ENCODE measurements at places on chromosomes 16 and 17.

DNA sequence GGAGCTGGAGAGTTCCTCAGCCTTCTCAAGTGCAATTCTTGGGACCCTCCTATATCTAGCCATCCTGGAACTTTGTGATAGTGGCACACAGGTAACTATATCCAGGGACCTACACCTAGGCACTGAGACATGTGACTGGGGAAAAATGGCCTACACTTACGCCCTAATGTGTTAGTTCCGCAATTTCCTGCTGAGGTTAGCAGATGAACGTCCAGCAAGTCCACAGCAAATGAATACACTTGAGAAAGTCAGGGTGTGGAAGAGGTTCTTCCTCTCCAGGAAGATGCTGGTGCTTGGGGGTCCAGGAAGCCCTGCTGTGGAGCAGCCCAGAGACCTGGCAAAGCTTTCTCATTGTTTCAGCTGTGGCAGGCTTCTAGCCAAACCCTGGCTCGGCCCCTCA is 20.8 kb downstream of the PIK3R5 start:
- no peak for DNase-seq

GRCh38 chr16:85908889-85909589 is 10.1 kb downstream of the IRF8 start:
- DNase-seq, result no peak

- no peak for DNase-seq
Measured at GRCh38 chr17:4573115-4573514, 11.2 kb upstream of the SMTNL2 start.

- no peak for DNase-seq
Measured at GRCh38 chr17:18950346-18950745, 1.6 kb upstream of the SLC5A10 start.

DNA sequence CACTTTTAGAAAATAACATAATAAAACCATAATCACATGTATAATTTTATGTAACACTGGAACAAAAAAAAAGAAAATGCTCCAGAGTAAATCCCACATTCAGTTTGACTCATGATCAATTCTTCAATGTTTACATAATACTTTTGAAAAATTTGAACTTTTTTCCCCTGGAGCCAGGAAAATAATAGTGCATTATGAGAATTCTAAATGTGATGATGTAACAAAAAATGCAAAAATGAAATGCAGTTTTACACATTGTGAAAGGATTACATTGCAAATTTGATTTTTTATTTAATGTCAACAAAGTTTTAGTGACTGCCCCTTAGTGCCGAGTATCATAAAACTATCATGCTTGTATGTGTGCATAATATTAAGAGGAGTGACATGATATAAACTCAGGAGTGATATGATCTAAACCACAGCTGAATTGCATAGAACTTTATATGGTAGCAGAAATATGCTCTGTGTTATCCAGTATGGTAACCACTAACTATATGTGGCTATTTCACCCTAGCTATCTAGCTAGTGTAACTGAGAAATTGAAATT is 238.2 kb downstream of the CDH8 start:
- DNase-seq, result no peak

- DNase-seq, result no peak
Measured at GRCh38 chr17:7384489-7385081, 3.7 kb downstream of the TNK1 start.

GRCh38 chr16:78045865-78046581 is 23.7 kb downstream of the CLEC3A start:
- peak; percentile 56 for DNase-seq

GRCh38 chr17:1379930-1380313 is 20.1 kb downstream of the YWHAE start:
- DNase-seq, result no peak

DNA sequence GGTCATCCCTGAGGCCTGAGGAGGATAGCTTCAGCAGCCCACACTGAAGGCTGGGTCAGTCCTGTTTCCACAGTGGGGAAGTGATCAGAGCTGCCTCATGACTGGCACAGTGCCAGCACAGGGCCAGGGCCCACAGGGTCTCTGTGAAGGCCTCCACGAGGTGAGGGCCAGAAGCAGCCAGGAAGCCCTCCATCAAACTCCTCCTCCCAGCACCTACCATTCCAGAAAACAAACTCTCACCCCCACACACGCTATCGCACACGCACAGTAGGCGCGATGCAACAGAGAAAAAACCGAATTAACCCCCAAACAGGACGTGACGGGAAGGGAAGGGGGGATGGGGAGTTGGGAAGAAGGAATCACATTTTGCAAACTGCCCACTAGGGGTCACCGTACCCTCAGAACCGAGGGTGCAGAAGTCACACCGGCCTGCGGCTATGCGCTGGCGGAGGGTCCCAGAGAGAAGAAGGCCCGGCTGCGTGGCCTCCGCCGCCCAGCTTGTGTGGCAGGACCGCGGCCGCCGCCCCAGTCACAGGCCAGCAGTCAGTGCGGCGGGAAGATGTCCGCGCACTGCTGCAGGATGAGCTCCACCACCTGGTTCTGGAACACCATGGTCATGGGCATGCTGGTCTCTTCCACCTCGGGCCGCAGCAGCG is 37.6 kb downstream of the ARHGAP27 start:
- peak; percentile 91 for DNase-seq

DNA sequence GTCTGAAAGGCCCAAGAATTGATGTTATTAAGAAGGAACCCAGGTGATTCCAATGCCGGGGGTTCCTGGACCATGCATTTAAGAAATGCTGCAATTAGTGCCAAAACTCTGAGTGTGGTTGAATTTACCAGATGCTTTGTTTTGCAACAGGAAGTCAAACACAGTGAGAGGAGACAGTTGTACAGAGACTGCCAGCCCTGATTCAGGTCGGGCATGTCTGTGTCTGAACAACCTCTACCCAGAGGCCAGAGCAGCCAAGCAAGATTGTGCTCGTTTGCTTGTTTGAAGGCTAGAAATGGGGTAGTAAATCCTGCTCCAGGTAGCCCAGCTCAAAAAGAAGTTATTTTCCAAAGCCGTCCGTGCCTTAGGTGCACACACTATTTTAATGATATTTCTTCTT is 412.4 kb upstream of the ERCC4 start:
- DNase-seq, result no peak

DNA sequence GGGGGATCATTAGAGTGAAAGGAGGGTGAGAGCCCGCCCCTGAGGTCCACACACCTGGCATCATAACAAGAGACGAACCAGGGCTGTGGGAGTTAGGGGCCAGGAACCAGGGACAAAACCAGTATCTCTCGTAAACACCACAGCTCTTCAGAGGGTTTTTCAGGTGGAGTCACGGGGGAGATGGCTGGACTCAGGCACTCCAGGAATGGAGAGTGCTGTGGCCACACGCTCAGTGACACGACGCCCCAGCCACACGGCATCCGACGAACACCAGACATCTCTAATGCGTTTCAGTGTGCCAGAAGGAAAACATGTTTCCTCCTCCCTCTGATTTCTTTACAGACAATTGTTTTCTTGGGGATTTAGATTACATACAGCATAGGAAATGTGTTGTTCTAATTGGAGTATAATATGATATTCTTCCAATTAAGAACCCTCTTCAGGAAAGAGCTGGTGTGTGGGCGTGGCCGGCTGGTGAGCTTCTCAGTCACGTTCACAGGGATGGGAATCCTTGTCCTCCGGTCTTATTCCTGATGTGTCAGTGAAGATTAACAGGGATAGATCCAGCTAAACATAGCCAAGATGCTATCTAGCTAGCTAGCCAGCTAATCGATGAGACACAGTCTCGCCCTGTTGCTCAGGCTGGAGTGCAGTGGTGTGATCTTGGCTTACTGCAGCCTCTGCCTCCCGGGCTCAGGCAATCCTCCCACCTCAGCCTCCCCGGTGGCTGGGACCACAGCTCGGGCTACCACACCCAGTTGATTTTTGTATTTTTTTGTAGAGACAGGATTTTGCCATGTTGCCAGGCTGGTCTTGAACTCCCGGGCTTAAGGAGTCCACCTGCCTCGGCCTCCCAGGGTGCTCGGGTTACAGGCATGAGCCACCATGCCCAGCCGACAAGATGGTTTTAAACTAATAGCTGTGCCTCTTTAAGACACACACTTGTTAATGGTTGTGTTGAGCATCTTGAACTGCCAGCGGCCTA is 98.6 kb downstream of the BANP start:
- DNase-seq, result no peak

DNA sequence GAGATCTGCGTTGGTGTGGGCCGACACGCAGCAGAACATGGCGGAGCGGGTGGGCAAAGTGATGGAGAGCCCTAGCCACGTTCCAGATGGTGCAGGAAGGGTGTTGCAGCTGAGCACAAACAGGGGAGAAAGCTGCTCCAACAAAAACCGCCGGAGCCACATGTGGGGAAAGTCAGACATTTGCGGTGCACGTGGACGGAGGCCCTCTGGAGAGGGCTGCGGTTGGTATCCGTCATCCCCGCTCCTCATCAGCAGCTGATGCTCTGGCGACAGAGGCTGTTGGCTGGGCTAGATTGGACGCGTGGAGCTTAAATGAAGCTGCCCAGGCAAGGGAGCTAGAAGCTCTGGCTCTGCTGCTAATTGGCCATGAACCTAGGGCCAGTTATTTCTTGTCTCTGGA is 43.5 kb upstream of the ADCY9 start:
- peak; percentile 62 for DNase-seq

- DNase-seq, result peak; percentile 78
Measured at GRCh38 chr17:32870969-32871368, 6.0 kb downstream of the MYO1D start.

GRCh38 chr17:18928628-18929125 is 23.3 kb upstream of the SLC5A10 start:
- no peak for DNase-seq

GRCh38 chr16:89233678-89234490 is 16.4 kb downstream of the ZNF778 start:
- no peak for DNase-seq

DNA sequence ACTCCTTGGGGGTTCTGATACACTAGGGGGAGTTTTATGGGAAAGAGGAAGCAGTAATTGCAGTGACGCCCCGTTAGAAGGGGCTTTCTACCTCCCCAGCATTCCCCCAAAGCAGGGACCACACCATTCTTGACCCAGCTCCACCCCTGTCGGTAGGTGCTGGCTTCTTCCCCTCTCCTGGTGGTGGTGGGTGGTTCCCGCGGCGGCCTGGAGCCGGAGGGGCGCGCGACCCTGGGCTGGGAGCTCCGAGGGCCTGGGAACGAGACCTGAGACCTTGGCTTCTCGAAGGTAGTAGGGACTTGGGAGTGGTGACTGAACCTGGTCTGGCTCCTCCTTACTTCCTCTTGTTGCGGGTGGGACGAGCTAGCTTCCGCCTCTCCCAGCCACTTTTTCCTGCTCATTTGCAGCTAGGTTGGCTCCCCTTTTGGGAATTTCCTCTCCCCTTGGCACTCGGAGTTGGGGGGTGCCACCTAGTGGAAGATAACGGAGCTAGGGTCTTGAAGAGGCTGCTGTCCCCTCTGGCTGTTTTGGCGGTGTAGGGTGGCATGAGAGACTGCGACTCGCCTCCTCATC is 438 bp downstream of the GRN start:
- peak; percentile 52 for DNase-seq

GRCh38 chr16:53282328-53282727 is 151.9 kb upstream of the RBL2 start:
- DNase-seq, result no peak

GRCh38 chr16:15682105-15682570 is 32.1 kb downstream of the NDE1 start:
- DNase-seq, result peak; percentile 60

GRCh38 chr17:81241648-81242420 is 2.7 kb downstream of the NDUFAF8 start:
- peak; percentile 21 for DNase-seq

DNA sequence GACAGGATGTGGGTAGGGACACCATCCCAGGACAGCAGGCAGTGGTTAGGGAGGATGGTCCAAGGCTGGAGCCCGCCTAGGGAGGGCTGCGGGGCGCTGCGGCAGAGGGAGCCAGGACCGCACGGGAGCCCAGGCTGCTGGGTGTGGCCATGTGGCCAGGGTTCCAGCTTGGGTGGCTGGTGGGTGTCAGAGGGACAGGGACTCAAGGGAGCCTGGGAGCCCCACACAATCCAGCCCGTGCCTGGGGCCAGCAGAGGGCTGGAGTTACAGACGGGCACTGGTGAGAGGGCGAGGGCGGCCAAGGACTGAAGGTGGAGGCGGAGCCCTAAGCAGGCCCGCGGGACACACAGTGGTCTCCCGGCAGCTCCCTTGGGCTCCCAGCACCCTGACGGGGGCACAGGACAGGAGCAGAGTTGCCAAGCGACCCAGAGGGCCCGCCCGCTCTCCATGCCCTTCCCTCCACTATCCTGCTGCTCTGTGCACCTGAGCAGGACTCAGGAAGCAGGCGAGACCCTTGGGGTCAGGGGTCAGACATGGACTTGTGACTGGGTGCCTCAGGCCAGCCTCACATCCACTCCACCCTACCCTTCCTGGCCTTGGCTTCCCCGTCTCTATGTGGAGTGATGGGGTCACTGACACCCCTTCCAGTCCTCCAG is 7.1 kb downstream of the MRPL28 start:
- DNase-seq, result no peak

DNA sequence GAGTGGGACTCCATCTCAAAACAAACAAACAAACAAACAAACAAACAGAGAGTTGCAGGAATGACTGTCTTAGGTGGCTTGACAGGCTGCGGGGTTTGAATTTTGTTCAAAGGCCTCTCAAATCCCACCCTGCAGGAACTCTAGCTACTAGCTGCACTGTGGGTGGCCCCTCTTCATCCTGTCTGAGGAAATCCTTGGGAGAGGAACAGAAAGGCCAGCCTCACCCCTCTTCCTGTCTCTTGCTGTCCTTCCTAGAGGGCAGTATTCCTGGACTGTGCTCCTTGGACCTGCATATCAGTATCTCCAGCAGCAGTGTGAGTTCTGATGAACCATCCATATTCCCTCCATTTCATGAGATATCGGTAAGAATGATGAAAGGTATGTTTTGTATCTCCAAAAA is 2.0 kb upstream of the CCDC92B start:
- DNase-seq, result no peak

DNA sequence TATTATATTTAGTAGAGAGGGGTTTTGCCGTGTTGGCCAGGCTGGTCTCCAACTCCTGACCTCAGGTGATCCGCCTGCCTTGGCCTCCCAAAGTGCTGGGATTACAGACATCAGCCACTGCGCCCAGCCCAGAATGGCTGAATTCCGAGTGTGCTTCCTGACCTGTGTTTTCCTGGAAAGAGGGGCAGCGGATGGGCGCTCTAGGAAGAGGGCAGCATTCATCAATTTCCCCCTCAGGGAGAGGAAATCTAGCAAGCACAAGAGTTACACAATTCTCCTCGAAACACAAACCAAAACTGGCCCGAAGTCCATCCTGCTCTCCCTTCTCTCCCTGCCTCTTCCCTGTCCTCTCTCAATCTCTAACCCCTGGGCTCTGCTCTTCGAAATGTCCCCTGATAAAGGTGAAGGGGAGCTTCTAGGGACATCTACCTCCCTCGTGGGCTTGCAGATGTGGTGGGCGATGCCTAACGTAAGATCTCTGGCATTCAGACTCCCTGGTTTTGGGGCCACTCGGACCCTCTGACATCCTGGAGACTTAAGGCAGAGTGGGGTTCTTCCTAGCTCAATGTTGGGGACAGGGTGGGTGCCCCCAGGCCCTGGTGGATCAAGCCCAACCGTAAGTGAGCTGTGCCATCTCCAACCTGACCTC is 1.0 kb downstream of the IL27 start:
- no peak for DNase-seq
